ENCODE measurements at places on chromosomes 1 and 21. TPM values are rescaled to one million over a fixed set of nuclear protein-coding genes. Genes with fewer than 3 reads are reported as not detected.

DNA sequence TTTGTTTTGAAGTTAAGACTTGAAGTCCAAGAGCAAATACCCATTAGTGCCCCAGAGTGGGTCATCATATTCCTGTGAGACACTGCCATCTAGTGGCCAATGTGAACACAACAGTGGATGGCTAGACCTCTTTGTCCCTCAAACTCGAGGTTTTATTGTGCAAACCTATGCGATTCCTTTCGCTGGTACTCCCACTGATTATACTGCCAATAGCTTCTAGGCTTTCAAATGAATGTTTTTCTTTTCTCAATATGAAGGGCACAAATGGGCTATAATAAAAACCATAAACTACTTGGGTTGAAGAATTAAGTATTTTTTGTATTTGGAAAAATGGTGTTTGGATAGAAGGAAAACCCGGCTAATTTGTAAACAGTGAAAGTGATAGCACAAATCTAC is 100.4 kb upstream of the ZNF281 start:
- DNase-seq: peak; percentile 91

DNA sequence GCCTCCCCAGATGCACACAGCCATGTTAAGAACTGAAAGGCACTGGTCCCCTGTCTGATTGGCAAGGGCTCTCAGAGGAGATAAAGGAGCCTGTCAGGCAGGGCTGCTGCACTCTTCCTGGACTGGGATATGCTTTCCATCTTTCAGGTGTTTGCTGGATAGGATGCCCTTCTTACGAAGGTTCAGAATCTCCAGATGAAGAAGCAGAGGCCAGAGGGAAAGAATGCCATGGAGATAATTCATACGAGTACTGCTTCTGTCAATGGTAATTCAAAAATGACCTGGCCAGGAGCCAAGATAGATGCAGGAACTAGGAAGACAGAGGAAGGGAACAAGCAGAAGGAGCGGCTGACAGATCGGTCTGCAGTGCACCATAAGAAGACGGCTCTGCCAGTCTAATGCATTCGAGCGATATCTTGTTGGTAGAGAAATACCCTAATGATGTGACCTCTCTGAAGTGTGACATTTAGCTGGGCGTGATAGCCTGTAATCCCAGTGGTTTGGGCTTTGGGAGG is 16.6 kb upstream of the ATP2B4 start:
- no peak for DNase-seq

SMPDL3B gene
- total RNA-seq: 6.0 TPM

MCOLN2 gene
- total RNA-seq: not detected

GRCh38 chr1:23242414-23242813 is 25.1 kb upstream of the HTR1D start:
- no peak for DNase-seq

LYPD8 gene
- not detected for total RNA-seq

GRCh38 chr1:156813750-156814570 is 2.7 kb downstream of the SH2D2A start:
- DNase-seq: peak; percentile 65

GRCh38 chr1:208221291-208221622 is 22.9 kb downstream of the PLXNA2 start:
- peak; percentile 59 for DNase-seq

CRB1 gene
- 0.54 TPM for total RNA-seq

TMEM125 gene
- total RNA-seq: 2.3 TPM

DNA sequence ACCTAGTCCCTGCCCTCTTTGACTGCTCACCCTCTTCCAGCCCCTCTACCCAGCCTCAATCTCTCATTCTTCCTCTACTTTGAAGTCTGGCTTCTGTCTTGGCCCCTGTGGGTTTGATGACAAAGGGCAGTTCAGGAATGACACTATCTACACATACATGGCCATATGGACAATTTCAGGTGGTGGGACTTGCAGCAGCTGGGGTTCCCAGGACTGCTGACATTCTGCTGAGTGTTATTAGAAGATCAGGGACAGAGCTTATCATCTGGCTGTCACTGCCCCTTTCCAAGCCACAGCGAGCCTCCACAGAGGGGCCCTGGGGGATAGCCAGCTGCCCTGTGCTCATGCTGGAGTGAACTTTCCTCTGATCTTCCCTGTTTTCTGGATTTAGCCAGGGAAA is 97.4 kb upstream of the IPO9 start:
- DNase-seq: peak; percentile 60

C1orf87 gene
- not detected for total RNA-seq

FMN2 gene
- total RNA-seq: 0.42 TPM

ROR1 gene
- 28.0 TPM for total RNA-seq

- no peak for DNase-seq
Observed at GRCh38 chr21:15732290-15732995, 2.7 kb downstream of the USP25 start.

PRDM16 gene
- total RNA-seq: 55.8 TPM

DNA sequence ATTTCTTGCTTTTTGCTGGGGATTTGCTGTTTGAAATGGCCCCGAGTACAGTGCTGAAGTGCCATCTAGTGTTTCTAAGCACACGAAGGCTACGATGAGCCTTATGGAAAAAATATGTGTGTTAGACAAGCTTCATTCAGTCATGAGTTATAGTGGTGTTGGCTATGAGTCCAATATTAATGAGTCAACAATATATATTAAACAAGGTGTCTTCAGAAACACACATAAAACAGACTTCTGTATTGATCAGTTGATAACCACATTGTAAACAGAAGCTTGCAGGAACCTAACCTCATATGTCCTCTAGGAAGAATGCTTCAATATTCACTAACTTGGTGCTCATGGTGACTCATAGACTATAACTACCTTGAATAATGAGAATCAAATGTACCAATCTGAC is 1.7 kb upstream of the GJB5 start:
- no peak for DNase-seq

DNA sequence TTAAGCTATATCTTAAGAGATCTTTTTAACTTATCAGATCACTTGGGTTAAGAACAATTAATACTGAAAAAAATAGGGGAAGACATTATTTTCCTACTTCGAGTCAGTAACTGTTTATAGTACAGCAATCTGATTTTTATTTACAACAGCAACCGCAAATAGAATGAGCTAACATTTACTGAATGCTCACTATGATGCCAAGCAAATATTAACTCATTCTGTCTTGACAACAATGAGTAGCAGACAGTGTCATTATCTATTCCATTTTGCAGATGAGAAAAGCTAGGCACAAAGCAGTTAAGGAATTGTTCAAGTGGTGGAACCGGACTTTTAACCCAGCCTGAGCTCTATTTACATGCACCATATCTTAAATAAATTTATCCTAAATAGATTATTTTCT is 273.7 kb downstream of the NTNG1 start:
- DNase-seq: no peak

DNA sequence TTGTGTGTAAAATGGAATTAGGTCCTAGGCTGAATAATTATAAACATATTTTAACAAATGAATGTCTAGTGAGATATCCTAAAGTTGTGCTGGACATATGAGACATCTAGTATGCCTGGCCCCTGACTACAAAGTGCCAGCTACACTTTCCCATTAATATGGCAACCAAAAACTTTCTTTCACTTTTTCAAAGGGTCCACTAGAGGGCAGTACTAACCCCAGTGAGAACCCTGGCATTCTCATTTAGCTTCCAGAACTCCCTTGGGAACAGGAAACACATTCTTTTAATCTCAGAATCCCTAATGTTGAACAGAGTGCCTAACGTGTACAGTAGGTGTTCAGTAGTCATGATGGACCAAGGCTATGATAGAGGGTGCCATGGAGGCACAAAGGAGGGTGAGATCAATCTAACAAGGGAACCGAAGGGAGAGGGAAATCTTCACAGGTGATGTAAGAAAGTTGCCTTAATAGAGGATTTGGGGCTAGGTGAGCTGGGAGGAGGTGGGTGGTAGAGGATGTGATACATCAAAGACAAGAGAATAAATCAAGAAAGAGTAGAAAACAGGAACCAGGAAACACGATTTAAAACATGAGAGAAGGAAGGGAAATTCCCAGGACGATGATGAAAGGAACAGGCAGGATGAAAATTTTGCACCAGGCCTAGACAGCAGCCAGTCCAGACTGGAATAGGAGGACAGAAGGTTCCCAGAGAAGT is 41.6 kb downstream of the NSL1 start:
- peak; percentile 70 for DNase-seq

- DNase-seq: no peak
Observed at GRCh38 chr1:175755516-175756070, 12.2 kb upstream of the TNR start.
